ENCODE measurements at places on chromosomes 13 and 19.

GRCh38 chr19:13963603-13964105, 11.3 kb downstream of the DCAF15 start:
- no peak for DNase-seq

DNA sequence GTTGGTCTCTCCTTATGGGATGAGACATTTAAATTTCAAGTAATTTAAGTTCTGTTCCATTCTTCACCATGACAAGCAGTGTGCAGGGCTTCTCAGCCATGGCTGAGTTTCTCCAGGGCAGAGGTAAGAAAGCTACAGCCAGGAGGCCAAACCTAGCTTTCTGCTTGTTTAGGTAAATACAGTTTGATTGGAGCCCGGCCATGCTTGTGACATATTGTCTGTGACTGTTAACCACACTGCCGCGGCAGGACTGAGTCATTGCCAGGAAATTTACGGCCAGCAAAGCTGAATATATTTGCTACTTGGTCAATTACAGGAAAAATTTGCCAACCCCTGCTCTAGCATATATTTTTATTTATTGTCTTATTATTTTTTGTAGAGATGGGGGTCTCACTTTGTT, 10.7 kb downstream of the NLRP8 start:
- no peak for DNase-seq

DNA sequence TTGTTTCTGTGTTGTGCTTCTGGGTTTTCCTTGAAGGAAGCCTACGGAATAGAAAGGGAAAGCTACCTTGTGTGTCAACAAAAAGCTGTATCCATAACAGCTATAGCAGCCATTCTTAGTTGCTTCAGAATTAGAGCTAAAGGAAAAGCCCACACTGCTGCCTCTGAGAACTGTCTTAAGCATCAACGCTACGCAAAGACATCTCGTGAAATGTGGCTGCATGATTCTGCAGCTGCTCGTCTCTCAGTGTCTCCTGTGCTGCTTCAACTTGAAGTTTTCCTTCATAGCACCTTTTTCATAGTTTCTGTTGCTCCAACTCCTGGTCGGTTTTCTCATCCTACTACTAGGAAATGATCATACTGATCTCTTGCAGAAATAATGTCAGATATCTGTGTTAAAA, 140.9 kb upstream of the MAB21L1 start:
- DNase-seq: no peak

GRCh38 chr19:45911291-45911690, 3.3 kb downstream of the NANOS2 start:
- no peak for DNase-seq

DNA sequence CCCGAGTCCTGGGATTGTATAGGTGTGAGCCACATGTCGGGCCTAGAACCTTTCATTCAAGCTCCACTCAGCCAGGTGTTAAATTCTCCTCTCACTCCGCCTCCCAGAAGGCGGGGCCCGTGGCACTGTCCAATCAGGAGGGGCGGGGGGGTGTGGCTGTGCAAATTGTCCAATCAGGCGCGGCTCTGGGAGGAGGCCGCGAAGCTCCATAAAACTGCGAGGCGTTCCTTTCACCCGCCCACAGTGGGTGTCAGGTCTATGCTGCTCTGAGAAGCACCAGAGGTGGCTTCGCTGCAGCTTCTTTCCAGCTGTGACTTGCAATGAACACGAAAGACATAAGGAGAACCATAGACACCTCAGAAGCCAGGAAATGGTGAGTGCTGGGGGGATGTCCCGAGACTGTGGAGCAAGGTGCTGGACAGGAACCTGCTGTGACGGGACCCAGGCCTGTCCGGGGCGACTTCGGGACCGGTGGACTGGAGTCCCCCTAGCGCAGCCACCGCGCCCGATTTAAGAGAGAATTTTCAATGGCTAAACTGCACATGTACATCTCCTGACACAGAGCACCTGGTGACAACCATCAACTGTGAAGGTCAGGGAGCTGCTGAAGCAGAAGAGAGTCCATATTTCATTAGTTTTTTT, 3.0 kb upstream of the ZNF136 start:
- no peak for DNase-seq

DNA sequence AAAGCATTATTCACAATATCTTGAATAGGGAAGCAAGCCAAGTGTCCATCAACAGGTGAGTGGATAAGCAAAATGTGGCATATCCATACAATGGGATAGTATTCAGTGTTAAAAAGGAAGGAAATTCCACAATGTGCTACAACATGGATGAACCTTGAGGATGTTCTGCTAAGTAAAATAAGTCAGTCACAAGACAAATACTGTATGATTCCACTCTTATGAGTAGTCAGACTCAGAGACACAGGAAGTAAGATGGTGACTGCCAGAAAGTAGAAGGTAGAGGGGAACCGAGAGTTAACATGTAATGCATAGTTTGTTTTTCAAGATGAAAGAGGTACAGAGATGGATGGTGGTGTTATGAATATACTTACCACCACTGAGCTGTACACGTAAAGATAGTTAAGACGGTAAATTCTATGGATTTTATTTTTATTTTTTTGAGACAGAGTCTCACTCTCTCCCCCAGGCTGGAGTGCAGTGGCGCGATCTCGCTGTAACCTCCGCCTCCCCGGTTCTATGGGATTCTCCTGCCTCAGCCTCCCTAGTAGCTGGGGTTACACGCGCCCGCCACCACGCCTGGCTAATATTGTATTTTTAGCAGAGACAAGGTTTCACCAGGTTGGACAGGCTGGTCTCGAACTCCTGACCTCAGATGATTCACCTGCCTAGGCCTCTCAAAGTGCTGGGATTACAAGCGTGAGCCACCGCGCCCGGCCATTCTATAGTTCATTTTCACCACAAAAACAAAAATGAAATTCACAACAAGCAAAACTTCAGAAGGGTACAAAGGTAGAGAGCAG, 1.0 kb upstream of the CHAMP1 start:
- no peak for DNase-seq

GRCh38 chr13:98399756-98400155, 177.2 kb downstream of the STK24 start:
- no peak for DNase-seq
